MCF 10A (cell line): ENCODE measurements at places on chromosomes 7 and 10.
A peak's percentile ranks its signal among the peaks of the same experiment; 100 is the strongest.

DNA sequence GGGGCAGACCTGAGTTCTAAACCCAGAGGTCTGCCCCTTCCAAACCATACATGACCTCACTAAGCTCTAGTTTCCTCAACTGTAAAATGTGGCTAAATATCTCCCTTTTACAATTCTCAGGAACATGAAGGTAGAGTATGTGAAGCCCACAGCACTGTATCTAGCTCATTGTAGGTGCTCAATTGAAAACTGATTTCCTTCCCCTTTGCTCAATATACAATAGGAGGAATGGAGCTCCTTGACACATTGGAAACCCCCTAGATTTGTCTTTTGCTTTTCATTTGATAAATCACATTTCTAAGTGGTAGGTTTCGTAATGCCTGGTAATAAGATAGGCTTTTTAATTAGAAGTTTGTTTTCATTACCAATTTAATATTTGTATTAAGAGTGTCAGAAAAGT lies 153.3 kb downstream of the ARID5B start:
- no peak for DNase-seq

DNA sequence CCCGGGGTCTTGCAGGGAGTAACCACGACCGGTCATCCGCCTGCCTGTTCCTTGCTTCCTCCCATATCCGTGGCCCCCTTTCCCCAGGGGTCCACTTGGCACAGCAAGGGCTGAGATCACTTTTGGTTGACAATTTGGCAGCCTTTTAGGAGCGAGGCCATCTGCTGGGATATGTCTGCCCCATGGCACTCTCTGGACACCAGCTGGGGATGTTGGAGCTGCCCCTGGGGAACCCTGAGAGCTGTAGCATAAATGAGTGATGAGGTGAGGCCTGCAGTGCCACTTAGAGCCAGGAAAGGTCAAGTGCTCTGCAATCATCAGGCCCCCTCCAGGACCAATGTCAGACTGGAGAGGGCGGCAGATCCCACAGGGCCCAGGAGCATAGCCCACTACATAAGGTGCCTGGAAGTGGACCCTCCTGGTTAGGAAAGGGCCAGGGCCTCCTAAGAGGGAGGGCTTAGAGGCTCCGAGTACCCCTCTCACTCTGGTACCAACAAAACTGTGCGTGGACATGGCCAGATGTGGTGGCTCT lies 92.1 kb downstream of the HIP1 start:
- no peak for DNase-seq

- no peak for DNase-seq
These were observed 25.6 kb downstream of the CDK1 start for GRCh38 chr10:60803865-60804264.

DNA sequence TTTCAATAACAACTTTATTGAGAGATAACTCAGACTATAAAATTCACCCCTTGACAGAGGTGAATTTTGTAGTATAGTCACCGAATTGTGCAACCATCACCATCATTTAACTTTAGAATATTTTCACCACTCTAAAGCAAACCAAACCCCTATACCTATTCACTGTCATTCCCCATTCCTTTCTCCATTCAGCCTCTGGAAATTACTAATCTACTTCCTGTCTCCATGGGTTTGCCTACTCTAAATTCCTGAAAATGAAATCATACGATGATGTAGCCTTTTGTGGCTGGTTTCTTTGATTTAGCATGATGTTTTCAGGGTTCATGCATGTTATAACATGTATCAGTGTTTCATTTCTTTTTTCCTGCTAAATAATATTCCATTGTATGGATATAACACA lies 15.6 kb upstream of the LMTK2 start:
- DNase-seq = no peak

DNA sequence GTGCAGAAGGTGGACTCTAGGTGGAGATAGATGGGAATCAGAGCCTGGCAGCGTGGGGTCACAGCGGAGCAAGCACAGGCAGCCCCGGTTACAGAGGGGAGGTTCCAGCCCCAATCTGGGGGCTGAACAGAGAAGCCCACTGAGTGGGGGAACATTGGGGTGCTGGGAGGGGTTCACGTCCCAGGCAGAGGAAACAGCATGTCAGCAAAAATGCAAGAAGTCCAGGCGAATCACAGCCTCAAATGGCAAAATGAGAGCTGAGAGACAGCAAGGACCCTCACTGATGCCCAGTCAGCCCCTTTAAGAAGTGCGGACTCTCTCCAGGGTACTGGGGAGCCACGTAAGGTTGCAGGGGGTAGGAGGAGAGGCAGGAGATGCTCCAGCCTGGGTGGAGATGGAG lies 62.0 kb downstream of the ELFN1 start:
- DNase-seq = no peak

GRCh38 chr7:116340943-116341907 lies 130.9 kb downstream of the TES start:
- DNase-seq = peak; percentile 34

- no peak for DNase-seq
These were observed 265.1 kb upstream of the ZNF32 start for GRCh38 chr10:43913676-43914235.

- DNase-seq = no peak
These were observed 25.4 kb downstream of the KNDC1 start for GRCh38 chr10:133185421-133185820.

DNA sequence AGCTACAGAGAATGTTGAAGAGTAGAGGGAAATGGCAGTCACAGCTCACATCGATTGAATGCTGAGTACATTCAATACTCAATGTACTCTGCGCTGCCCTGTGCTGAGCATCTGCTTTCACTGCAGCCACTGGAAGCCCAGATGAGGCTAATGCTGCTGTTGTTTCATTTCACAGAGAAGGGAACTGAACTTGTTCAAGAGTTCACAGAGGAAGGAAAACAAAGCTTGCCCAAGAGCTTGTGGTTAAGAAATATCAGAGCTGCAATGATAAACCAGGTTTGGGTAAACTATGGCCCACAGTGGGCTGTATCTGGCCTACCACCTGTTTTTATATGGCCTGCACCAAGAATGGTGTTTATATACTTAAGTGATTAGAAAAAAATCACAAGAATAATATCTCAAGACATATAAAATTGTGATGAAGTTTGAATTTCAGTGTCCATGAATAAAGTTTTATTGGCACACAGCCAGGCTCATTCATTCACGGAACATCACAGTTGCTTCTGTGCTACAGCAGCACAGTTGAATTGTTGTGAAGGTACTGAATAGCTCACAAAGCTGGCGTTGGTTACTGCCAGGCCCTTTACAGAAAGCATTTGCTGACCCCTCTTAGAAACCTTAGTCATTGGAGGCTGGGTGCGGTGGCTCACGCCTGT lies 64.1 kb downstream of the CFAP58 start:
- DNase-seq = no peak

DNA sequence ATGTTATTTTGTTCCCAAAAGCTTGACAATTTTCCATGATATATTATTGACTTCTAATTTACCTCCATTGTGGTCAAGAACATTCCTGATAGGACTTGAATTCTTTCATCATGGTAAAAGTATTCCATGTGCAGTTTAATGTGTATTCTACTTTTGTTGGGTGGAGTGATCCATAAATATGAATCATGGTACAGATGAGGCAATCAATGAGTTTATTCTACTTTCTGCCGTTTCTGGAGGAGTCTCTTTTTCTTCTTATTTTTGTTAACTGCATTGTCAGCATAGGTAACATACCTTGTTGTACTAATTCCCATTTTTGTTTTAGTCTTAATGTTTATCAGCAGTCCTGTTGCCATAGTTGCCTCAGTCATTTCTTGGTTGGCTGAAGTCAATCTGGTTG lies 69.6 kb downstream of the SHOC2 start:
- DNase-seq = peak; percentile 10

- no peak for DNase-seq
These were observed 40.7 kb downstream of the ARL4A start for GRCh38 chr7:12728192-12728538.

GRCh38 chr7:116727432-116728009 lies 55.5 kb downstream of the MET start:
- DNase-seq = no peak

DNA sequence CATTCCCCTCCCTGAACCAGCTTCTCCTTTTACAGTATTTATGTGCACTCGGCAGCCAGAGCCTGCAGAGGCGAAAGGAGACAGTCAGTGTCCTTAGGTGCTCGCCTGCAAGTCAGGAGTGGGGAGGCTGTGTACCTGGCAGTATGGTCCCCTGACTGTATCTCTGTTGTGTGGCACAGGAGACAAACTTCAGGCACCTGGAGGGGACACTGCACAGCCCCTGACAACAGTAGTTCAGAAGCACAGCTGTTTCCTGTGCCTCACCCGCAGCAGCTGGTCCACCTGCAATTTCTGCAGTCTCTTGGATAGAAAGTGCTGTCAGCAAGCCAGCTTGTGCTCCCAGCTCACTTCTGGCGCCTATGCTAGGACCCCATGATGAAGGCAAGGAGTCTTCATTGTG lies 73.4 kb upstream of the LAMB4 start:
- DNase-seq = no peak

DNA sequence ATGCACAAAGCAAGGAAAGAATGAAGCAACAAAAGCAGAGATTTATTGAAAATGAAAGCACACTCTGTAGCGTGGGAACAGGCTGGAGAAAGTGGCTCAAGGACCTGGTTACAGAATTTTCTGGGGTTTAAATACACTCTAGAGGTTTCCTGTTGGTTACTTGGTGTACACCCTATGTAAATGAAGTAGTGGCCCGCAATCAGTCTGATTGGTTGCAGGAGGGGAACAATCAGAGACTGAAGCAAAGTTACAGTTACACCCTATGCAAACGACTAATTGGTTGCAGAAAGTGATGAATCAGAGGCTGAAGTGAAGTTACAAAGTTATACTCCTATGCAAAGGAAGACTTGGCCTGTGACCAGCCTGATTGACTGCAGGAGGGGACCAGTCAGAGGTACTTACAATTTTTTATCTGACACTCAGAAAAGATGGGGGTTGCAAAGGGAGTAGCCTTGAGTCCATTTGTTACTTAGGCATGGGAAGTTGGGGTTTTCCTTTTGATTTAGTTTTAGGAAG lies 3.6 kb upstream of the MTPN start:
- DNase-seq = peak; percentile 43

DNA sequence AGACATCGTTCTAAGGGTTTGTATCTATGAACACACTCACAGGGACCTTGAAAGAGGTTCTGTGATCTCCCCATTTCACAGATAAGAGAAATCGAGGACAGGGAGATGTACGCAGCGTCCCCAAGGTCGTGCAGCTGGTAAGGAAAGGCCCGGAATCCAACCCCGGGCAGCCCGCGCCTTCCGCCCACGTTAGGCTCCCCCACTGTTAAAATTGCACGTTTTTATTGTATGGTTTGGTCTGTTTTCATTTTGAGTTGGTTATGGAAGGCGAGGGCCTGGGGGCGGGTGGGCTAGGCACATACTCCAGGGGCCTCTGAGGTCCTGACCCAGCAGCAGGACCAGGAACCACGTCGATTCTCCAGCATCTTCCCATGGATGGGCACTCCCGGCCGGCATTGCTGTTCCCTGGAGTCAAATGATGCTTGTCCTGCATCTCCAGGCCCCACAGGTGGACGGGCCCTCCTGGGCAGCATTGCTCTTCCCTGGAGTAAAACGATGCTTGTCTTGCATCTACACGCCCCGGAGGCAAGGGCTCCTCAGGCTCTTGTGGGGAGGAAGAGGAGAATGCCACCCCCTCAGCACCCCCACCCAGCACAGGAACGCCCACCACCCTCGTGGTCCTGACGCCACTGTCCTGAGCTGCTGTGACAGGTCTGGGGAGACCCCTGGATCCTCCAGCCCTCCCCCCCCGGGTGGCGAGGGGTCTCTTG lies 65.9 kb downstream of the PDGFA start:
- no peak for DNase-seq

DNA sequence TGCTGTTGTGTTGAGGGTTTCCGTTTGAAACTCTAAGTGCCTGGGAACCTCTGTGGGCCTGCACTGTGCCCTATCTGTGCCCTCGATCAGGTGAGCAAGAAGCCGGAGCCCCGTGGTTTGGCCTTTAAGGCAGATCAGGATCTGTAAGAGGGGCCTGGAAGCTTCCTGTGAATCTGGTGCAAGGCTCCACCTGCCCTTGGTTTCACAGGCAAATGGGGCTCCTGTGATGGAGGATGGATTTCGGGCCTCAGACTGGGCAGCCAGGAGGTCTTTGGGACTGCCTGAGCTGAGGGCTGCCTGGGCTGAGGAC lies 21.6 kb downstream of the SCART1 start:
- DNase-seq = no peak

GRCh38 chr10:78320506-78320905 lies 286.8 kb downstream of the RPS24 start:
- DNase-seq = no peak

- peak; percentile 47 for DNase-seq
These were observed 3.0 kb upstream of the DDIT4 start for GRCh38 chr10:72270607-72271281.

DNA sequence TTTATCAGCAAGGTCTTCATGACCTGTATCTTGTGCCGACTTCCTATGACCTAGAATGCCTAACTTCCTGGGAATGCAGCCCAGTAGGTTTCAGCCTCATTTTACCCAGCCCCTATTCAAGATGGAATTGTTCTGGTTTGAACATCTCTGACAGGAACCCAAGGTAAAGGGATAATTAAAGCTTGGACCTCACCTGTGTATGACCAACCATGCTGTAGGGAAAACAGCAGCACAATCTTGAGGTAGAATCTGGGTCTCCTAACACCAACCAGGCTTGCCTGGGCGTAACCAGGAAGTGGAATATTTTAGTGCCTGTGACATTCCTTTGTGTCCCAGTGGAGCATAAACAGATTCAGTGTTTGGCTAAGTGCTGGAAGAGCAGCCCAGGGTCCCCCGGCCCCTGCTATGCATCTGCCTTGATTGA lies 94.1 kb downstream of the PFKFB3 start:
- no peak for DNase-seq

GRCh38 chr7:86926732-86927131 lies 132.7 kb downstream of the ELAPOR2 start:
- DNase-seq = peak; percentile 66

- DNase-seq = peak; percentile 32
These were observed 75.3 kb upstream of the SAMD8 start for GRCh38 chr10:75035975-75036708.

DNA sequence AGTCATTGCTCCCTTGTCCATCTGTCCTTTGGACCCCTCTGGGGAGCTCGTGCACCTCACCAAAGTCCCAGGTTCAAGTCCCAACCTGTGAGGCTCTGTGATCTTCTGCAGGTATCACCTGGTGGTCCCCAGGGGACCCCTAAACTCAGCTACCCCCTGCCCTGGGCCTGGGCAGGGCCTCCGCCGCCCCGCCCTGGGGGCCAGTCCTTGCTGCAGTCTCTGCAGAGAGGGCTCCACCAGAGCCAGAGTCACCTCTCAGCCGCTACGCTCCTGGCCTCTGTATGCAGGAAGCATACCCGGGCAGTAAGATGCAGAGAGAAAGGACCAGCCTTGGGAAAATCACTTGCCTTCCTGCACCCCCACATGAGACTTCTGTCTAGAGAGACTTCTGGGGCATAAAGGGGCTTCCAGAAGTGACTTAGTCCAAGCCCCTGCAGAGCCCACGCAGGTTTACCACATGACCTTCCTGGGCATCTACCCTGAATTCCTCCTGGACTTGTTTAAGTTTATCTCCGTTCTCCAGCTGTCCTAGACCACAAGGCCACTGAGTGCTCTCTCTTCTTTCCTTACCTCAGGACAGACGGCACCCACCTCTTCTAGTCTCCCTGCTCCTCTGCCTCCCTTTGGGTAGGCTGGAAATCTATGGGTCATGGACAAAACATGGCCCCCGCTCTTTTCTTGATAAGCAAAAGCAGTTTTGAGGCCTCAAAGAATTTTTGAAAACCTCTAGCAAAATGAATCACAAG lies 21.2 kb downstream of the CALML5 start:
- no peak for DNase-seq
